ENCODE measurements at places on chromosomes 11 and 22.

DNA sequence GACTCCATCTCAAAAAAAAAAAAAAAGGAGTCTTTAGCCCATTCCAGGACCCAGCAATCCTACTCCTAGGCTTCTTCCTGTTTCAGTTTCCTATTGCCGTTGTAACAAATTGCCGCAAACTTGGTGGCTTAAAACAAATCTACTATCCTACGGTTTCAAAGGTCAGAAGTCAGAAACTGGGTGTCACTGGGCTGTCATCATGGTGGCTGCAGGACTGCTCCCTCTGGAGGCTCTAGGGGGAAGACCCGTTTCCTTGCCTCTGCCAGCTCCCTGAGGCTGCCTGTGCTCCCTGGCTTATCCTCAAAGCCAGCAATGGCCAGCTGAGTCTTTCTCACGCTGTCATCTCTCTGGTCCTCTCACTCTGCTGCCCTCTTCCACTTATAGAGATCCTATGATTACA, 8.7 kb upstream of the DAGLA start:
- peak; percentile 50 for DNase-seq

DNA sequence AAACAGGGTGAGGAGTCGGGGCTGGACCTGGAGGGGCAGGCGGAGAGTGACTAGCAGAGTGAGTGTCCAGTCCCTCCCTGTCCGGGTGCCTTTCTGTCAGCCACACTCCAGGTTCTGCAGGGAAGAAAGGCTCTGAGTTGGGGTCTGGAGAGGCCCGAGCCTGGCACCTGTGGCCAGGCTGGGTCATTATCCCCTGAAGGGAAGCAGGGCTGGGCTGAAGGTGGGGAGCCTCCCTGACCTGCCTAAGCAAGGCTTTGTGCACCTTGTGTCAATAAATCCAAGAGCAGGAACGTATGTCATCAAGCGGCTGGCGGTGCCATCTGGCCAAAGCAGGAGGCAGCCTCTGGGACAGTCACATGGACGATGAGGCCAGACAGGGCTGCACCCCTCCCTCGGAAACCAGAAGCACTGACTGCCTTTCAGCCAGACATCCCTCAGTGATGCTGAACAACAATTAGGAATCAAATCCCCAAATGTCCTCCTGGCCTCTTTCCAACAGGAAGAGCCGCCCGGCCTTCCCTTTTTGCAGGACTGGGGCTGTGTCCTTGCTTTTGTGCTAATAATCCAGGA, 73.9 kb upstream of the FGF3 start:
- no peak for DNase-seq

GRCh38 chr22:43881091-43882061, 10.4 kb downstream of the PNPLA5 start:
- no peak for DNase-seq

DNA sequence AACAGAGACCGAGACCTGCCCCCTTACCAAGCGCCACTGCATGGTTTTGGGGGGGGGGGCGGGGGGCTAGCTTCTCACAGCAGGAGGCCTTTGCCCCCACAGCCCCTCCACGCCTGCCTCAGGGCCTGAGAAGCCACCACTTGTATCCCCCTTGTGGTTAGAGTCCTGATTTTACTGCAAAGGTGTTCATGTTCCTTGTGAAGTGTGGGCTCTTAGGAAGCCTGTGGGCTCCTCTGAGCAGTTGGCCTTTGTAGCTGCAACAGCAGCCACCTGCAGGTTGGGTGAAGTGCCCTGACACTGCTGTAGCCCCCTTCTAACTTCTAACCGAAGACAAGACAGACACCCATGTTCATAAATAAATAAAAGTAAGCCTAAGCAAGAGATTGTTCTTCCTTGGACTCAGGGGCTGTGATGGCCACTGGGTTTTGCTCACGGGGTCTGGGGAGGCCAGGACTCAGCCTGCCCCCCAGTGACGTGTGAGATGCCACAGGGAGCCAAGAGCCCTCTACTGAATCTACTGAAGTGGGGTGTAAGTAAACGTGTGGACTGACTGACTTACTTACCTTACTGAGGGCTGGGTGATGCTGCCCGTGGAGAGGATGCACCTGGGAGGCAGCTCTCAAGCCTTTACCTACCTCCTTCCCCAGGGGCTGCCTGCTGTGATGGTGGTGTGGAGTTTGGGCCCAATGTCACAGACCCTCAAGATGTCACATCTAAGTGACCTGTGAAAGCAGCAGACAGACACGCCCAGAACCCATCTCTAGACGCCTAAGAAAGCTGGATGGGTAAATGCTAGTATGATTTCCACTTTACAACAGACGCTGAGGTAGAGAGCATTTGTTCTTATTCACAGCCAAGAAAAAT, 25.8 kb downstream of the USP35 start:
- DNase-seq: no peak

- no peak for DNase-seq
Observed at GRCh38 chr11:1969035-1969434, 21.9 kb downstream of the MRPL23 start.

- DNase-seq: peak; percentile 56
Observed at GRCh38 chr11:11010624-11011127, 152.8 kb upstream of the ZBED5 start.

GRCh38 chr11:85756401-85757200, 54.3 kb downstream of the SYTL2 start:
- peak; percentile 86 for DNase-seq

- DNase-seq: no peak
Observed at GRCh38 chr11:122107566-122107965, 8.4 kb downstream of the BLID start.

DNA sequence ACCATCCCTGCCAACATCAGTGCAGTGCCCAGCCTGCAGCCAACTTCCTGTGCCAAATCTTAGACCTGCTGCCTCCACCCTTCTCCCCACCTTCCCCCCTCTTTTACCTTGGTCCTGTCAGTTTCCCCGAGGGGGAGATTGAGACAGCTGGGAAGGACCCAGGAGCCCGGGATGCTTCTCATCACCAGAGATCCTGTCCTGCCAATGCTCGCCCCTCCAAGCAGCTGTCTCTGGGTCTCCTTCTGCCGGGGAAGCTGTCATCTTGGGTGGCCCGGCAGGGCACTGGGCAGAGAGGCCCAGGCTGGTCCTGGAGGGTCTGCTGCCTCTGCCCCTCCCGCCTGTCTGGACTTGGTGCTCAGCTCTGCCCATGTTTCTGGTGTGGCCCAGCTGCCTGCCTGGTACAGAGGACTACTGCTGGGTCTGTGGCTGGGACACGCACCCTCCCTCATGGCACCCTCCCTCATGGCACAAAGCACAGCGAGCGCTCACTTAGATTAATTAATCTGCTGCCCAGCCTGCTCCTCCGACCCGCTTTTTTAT, 60.4 kb upstream of the THY1 start:
- DNase-seq: no peak

DNA sequence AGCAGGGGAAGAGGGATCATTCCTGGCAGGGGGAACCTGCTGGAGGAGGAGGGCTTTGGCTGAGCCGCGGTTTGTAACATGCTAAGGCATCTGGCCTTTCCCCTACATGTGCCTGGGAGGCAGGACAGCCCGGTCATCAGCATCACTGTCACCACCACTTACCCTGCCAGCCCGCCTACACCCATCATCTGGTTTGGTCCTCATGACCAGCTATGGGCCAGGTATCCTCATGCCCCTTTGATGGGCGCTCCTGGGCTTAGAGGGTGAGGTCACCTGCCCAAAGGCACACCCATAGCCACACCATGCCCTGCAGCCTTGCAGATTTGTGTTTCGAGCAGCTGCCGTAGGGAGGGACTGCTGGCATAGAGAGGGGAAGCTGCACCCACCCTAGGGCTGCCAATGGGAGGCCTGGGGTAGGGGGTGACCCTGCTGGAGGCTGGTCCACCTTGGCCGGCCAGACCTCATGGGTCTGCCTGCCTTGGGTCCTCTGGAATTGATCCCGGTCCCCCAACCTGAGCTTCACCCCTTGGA, 2.6 kb downstream of the MRGPRF start:
- DNase-seq: peak; percentile 81

- peak; percentile 81 for DNase-seq
Observed at GRCh38 chr11:74546752-74547151, 45.6 kb upstream of the POLD3 start.

DNA sequence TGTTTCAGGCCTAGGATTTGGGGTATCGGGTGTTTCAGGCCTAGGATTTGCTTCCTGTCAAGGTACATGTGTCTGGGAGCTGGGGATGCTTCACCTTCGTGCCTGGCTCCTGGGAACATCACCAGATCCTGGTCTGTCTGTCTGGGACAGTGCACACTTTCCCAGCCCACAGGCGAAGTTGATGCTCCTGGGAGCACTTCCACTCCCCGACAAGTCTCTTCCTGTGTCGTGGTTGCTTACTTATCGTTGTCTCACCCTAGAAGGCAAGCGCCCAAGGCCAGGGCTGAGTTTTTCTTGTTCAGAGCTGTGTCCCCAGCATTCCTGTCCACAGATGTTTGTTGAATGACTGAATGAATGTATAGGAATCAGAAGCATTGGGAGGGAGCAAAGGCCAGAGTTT, 71.5 kb downstream of the LINC01488 start:
- no peak for DNase-seq

DNA sequence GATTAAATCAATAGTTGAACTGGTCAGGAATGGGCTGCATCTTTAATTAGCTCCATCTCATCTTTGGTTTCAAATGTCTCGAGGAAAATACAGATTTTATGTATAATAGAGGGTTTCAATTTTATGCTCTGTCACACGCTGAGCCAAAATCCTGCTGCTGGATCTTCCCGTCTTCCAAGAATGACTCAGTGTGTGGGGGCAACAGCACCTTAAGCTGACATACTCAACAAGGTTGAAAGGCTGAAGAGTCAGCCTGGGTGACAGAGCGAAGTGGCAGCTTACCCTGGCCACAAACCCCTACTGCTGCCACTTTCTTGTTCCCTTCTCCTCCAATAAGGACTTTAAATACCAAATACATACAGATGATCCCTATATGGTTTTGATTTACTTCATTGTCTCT, 9.0 kb upstream of the PCF11 start:
- no peak for DNase-seq

- DNase-seq: no peak
Observed at GRCh38 chr11:58688789-58689503, 42.8 kb downstream of the GLYAT start.

GRCh38 chr22:37909766-37910165, 3.7 kb downstream of the MICALL1 start:
- no peak for DNase-seq
